ENCODE measurements at places on chromosomes 3 and 15.

DNA sequence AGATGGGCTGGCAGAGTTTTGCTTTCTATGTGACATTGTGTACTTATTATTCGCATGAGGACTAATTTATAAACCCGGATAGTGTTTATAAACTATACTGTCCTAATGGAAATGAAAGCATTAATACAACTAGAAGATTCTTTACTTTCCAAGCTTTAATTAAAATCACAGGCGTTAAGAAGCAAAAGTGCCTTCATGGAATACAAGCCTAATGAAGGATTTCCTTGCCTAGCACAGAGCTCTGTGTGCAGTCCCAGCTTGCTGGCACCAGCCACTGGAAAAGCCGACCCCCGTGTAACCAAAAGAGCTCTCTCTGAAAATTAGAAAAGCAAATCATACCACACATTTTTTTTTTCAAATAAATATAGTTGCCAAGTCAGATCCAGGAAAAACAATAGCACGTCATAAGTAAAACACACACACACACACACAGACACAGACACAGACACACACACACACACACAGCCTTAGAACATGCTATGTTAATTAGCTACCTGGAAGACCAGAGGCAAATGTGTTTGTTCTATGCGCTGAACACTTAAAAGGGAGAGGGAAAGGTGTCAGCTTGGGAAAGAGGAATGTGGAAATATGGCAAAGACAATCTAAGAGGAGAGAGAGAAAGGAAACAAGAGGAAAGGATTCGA is 1084.2 kb downstream of the TUSC7 start:
- no peak for DNase-seq

GRCh38 chr3:119594066-119594465 is 3.6 kb upstream of the PLA1A start:
- DNase-seq: no peak

DNA sequence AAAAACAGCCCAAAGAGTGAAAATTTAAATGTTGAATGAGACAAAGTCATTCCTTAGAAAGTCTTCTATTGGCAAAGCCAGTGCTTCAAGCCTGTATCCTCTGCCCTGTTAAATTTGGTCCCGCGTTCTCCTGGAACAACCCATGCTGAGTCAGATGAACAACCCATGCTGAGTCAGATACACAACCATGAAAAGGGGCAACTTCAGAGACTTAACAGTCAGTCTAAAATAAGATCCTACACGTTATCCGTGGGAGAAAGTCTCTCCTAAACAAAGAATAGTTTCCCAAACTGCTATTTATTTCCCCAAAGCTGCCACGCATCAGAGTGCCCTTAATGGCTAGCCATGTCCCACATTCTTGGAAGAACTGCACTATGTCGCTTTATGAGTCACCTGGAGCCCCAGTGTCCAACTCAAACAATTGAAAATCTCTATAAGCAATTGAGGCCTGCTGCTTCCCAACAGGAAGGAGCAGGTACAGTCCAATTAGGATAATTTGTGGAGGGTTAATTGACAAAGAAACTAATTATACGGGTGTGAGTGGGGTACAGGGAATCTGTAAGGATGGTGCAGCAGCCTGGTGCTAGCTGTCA is 66.1 kb downstream of the WHAMM start:
- no peak for DNase-seq

DNA sequence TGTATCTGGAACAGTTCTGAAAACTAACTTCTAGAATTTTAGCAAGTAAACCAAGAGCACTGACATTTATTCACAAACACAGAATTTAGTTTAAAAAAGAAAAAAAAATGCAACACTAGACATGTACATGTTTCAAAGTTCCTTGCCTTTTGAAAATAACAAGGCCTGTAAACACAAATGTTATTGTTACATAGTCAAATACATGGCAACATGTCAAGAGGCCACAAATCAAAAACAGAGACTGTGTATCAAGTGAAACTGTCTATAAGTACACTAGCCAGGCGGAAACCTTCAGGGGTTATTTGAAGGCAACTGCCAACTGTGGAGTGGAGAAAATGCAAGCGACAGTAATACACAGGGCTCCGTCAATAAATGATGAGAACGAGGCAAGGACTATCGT is 547.6 kb downstream of the FOXP1 start:
- DNase-seq: no peak

GRCh38 chr3:76245073-76245472 is 459.7 kb upstream of the ZNF717 start:
- no peak for DNase-seq

DNA sequence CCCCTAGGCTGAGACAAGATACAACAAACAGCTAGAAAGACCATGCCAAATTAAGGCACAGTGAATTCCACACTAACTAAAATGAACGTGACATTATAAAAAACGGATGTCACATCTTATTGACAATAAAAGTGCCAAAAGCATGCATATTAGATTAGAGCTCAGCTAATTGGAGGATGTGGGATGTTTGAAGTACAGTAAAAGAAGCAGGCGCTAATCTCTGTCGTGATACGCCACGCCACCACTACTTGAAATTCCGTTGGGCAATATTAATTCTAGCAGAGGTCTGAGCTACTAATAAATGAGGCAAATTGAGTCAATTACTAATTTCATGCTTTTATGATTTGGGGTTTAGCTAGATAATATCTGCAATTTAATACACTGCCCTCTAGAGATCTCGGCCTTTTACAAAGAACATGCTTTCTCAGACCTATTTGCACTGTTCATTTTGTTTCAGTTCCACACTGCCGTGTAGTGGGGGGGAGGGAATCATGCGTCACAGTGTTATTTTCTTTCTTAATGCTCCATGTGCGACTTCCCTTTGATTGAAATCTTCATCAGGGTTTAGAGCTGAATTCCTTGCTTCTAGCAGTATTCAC is 52.9 kb upstream of the ROBO2 start:
- DNase-seq: no peak

- DNase-seq: no peak
Measured at GRCh38 chr3:46613313-46614005, 1.1 kb downstream of the FAM240A start.

DNA sequence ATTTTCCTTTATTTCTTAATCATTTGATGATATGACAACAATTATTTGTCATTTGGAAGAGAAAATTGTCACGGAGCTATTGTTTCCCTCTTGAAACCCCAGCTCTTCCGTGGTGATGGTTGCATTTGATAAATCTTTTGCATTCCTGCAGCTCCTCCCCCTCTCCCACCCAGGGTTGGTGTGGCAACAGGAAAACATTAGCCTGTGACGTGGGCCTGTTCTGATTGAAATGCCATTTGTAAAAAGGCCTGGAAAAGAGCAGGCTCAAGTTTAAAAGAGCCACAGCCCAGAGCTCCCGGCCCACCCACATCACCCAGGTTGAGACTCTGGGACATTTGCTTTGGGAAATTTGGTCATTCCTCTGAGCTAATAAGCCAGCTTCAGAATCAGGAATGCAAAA is 282.5 kb downstream of the RPLP1 start:
- no peak for DNase-seq

- no peak for DNase-seq
Measured at GRCh38 chr3:113205481-113205880, 5.9 kb upstream of the BOC start.

DNA sequence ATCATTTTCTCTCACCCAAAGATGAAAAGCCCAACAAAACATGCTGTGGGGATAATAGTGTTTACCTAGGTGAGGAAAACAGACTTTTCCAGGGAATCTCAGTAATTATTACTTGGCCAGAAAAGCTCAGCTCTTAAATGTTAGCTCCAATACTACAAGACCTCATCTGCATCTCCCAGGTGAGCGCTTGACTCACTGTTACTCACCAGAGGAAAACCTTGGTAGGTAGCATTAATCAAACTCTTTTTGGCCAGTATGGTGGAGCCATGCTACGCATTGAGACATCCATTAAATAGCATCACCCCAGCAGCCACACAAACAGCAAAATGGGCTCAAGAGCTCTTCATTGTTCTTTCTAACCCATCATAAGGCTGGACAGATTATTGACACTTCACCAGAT is 99.0 kb downstream of the TIGIT start:
- DNase-seq: no peak

DNA sequence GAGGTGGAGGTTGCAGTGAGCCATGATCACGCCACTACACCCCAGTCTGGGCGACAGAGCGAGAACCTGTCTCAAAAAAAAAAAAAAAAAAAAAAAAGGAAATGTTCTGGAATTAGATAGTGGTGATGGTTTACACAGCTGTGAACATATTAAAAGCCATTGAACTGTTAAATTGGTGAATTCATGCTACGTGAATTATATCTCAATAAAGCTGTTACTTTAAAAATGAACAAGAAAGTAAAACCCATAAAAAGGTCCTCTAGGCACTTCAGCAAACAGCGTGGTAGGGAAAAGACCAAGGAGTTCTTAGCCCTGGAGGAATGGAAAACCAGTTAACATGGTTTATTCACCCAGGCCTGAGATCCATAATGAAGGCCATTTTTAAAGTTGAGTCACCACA is 180.1 kb downstream of the ATG7 start:
- no peak for DNase-seq

DNA sequence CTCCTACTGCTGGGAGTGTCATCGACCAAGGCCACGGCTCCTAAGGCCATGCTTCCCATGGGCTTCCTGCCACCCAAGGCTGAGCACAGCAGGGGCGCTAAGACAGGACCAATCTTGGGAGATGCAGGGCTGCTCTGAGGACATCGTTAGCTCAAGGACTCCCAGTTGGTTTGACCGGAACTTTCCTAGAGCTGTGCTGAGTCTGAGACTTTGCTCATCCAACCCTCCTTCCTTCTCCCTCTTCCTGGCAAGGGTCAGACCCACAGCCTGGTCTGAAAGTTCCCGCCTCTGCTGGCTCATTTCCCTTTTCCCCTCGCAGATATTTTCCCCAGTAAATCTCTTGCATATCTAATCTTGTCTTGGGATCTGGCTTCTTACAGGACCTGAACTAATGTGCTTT is 57.2 kb downstream of the EPHB3 start:
- no peak for DNase-seq

DNA sequence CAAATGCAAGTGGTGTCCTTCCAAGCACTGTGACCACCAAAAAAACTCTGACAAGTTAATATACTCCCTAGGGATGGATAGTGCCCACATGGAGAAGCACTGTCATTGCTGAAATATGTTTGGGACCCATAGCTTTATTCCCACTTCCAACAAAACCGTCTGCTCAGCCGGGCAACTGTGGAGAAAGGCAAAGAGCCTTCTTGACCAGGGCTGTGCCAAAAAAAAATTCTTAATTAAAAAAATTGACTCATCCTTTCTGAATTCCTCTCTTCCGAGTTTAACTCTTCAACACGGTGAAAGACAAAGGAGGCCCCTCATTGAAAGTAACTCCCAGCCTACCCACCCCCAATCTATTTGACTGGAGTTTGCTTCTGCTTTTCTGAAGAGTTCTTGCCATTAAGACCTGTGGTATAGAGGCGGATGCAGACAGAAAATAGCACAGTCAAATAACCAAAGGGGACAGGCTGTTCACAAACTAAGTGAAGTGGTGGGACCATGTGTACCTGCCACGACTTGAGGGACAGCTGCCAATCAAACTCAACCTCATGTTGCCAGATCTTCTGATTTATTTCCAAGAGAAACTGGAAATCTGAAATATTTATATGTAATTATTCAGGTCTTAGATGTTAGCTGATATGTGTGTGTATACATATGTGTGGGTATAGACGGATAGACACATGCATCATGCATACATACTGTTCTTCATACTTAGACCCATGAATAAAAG is 135.4 kb upstream of the PFN2 start:
- no peak for DNase-seq

GRCh38 chr3:31191354-31191753 is 296.9 kb upstream of the GADL1 start:
- DNase-seq: no peak

GRCh38 chr3:109268181-109268580 is 48.1 kb downstream of the DPPA2 start:
- no peak for DNase-seq

GRCh38 chr3:31815006-31815405 is 166.1 kb downstream of the OSBPL10 start:
- no peak for DNase-seq

DNA sequence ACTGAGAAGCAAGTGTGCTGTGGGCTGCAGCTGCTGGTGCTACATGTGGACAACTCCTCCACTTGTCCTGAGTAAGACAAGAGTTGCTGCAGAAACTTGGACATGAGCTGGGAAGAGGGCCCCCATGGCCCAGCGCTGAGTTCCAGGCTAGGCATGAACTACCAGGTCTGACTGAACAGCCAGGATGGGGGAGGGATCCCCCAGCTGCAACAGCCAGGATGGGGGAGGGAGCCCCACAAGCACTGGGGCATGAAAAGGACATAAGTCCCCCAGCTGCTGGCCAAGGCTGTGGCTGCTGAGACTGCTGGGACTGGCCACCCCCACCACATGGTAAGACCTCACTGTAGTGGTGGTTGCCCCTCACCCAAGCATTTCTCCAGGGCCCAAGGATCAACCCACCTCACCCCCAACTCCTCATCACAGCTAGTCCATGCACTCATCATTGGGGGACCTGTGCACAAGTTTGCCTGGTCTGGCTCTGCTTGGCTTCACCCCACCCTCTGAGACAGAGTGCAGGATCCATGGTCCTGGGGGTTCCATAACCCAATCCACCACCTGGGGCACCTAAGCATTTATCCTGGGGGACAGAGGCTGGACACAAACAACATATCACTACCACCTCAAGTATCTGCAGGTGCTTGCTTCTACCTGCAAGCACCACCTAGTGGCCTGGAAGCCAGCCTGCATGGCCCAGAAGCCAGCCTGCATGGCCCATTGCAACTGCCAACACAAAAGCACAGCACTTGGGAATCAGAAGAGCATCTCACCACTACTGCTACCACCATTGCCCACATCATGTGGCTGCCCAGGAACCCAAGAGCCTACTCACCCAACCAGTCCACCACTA is 84.5 kb upstream of the STT3B start:
- DNase-seq: no peak

- no peak for DNase-seq
Measured at GRCh38 chr3:149809699-149810098, 3.3 kb upstream of the RNF13 start.

DNA sequence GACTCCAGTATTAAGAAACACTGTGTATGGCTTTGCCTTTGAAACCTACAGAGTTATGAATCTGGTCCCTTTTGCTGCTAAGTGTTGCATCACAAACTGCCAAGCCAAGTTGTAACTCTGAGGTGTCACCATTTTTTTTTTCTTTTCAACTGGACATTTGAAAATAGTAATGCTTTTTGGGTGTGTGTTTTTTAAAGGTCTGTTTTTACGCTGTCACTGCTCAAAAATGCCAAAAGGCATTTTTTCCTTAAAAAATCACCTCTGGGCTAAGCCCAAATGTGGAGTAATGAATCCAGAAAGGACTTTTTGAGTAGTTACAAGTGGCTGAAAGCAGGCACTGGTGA is 9.5 kb downstream of the SMAD3 start:
- DNase-seq: no peak

DNA sequence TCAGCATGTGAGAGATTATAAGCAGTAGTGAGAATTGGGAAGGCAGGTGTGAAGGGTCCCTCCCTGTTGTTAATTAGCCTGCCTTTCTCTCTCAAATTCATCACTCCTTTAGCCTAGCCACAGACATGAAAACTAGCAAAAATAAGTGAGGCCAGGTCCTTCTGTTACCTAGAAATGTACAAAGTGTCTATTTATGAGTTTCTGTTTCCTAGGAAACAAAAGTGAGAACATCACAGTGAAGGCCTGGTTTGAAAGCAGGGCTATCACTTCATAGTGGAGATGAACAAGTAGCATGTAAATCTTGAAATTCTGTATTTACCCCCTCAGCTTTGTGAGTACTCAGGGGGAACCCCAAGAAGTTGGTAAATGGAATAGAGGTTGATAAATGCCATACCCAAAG is 78.2 kb upstream of the UMPS start:
- DNase-seq: no peak

Data from activated CD8-positive, alpha-beta memory T cell treated with anti-CD3 and anti-CD28 coated beads, Interleukin-2, amount 50 U/mL, for 48 hours (primary cell).